ENCODE measurements at places on chromosomes 11 and 22.

DNA sequence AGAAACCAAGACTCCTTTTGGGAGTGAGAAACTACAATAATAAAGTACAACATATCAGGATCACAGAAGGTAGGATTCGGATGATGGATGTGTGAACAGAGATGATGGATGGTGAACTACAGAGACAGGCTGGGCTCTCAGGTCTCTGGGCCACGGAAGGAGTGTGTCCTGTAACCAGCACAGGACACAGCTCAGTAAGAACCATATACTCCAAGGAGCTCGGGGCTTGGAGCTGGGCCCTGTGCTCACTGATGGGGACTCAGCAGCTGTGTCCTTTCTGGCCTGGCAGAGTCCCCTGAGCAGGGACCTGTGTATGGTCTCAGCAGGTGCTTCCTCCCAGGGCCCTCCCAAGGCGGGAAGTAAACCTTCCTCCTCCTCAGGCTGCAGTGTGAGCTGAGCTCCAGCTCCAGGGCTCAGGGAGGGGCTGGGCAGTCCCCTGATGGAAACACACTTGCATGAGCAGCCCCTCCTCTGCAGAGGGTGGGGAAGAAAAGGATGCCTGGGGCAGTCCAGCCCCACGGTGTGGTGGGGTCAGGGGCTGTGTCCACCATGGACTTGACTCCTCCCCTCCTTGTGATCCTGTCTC, 39.8 kb upstream of the TOP3B start:
- DNase-seq: no peak

DNA sequence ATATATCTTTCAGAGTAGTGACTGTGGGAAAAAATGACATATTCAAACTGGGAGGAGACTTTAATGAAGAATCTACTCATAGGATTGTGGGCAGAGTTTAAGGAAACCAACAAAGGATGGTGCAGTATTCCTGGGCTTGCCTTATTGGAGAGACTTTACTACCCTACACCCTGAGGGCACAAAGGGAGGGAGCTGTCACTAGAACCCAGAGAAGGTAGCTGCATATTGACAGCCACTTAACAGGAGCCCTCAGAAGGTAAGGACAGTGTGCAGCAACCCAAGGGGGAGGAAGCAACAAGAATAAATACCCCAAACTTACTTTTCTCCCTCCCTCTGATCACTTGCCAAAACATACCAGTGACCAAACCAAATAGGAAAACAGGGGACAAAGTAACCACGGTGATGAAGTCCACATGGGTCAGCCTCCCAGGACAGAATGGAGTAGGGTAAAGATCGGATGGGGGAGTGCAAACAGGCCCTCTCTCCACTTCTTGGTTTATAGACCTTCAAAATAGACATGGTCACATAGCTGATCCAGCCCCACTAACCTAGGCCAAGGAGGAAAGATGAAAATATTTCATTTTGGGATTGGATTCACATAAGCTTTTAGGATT, 121.8 kb upstream of the SESN3 start:
- no peak for DNase-seq

GRCh38 chr11:97740801-97741151, 1280.0 kb upstream of the CNTN5 start:
- no peak for DNase-seq

- DNase-seq: no peak
Observed at GRCh38 chr11:88105951-88106350, 69.3 kb downstream of the RAB38 start.

- no peak for DNase-seq
Observed at GRCh38 chr11:117940736-117941135, 11.5 kb upstream of the TMPRSS13 start.

DNA sequence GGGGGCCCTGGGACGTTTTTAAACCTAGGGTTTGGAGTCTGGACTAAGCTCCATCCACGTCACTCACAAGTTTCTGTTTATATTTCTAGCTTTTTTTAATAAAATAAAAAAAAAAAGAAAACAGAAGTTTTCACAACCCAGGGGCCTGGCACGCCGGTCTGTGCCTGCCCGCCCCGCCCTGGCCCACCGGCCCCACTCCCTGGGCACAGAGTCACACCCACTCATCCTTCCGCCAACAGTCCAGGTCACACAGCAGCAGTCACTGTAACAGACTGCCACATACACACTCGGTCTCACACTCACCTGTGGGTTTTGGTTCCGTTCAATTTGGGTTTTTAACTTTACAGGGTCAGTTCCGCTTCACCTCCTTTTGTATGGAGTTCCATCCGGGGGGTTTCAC, 5.3 kb upstream of the ACR start:
- no peak for DNase-seq

GRCh38 chr11:8766043-8766987, 83.7 kb downstream of the RPL27A start:
- no peak for DNase-seq

DNA sequence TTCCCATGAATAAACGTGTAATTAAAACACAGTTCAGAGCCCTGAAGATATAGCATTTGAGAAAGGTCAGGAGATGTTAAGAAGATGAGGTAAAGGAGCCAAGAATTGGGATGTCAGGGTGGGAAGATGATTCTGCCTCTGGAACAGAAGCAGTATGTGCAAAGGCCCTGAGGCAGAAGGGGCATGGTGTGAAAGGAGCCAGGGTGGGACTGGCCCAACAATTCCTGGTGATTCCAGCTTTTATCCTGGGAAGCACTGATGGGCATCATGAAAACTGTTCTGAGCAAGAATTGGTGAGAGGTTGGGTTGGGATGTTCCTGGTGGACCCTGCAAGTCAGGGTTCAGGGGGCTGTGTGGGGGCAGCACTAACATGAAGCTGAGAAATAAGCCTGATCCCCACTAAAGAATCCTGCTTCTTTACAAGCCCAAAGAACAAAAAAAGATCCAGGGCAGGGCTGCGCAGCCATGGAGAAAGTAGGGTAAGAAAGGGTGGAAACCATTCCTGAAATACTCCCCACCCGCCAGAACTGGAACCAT, 2.5 kb upstream of the FXYD6 start:
- no peak for DNase-seq

- no peak for DNase-seq
Observed at GRCh38 chr22:30821863-30822215, 127.2 kb downstream of the OSBP2 start.

GRCh38 chr11:26851696-26852095, 129.8 kb upstream of the SLC5A12 start:
- DNase-seq: no peak

GRCh38 chr11:65884716-65885092, 3.6 kb downstream of the FIBP start:
- peak; percentile 78 for DNase-seq

GRCh38 chr11:76592961-76593360, 77.6 kb downstream of the LRRC32 start:
- DNase-seq: no peak

- DNase-seq: no peak
Observed at GRCh38 chr11:1629326-1630185, at the start of gene KRTAP5-5. Gene KRTAP5-5, plus strand, starts transcription at chr11:1629775. Its CDS starts 66 bp downstream, at chr11:1629841.

DNA sequence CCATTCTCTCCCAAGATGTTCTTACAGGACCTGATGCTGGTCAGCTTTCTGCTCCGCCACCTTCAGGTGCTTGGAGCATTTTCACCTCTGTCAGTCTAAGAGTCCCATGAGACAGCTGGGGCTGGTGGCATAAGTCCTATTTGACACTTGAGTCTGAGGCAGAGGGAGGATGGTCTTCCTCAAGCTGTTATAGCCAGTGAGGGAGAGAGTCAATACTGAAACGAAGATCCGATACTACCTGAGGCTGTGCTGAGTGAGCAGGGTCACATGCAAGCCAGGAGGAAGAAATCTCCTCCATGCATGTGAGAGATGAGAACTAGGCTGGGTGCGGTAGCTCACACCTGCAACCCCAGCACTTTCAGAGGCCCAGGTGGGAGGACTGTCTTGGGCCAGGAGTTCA, 5.6 kb downstream of the ZFPL1 start:
- no peak for DNase-seq

- DNase-seq: no peak
Observed at GRCh38 chr11:109911488-109911887, 181.7 kb upstream of the ZC3H12C start.

- peak; percentile 64 for DNase-seq
Observed at GRCh38 chr11:96863520-96863919, 473.7 kb downstream of the JRKL start.

DNA sequence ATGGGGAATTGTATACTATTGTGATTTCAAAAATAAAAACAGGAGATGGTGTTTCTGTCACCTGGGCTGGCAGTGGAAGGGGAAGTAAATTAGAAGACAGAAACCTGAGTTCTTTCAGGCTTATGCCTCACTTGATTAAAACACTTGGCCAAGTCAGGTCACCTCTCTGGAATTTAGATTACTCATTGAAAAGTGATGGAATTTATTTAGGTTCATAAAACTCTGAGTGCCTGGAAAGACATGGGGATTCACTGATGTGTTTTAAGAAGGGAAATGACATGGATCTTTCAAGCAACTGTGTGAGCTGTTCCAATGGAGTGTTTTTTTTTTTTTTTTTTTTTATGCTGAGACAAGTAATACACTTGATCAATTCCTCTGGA, 400.1 kb downstream of the TMEM135 start:
- DNase-seq: no peak

- no peak for DNase-seq
Observed at GRCh38 chr22:44916281-44917231, 93.2 kb downstream of the PHF21B start.

DNA sequence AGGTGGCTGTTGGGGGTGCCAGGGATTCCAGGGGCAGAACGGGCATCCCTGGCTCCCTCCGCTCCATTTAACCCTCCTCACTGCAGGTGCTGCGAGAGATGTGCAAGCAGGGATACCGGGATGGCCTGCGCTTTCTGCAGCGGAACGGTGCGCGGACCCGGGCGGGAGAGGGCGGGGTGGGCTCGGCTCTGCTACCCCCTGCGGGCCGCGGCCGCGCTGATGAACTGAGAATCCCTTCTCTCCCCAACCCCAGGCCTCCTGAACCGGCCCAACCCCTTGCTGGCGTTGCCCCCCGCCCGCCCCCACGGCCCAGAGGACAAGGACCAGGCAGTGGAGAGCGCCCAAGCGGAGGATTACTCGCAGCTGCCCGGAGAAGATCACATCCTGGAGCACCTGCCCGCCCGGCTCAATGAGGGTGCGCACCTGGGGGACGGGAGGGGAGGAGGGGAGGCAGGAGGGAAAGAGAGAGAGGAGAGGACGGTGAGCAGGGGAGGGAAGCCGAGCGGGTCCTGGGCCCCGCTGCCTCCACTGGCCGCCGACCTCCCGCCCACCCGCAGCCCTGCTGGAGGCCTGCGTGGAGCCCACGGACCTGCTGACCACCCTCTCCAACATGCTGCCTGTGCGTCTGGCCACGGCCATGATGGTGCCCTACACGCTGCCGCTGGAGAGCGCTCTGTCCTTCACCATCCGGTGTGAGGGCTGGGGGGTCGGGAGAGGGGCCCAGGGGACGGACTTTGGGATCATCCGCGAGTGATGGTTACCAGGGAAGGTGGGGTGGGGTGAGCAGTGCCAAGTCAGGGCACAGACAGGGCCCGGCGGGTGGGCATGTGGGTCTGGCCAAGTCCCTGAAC, 4.1 kb upstream of the CRACR2B start:
- DNase-seq: no peak
